ENCODE measurements at places on chromosomes 1 and 21.

DNA sequence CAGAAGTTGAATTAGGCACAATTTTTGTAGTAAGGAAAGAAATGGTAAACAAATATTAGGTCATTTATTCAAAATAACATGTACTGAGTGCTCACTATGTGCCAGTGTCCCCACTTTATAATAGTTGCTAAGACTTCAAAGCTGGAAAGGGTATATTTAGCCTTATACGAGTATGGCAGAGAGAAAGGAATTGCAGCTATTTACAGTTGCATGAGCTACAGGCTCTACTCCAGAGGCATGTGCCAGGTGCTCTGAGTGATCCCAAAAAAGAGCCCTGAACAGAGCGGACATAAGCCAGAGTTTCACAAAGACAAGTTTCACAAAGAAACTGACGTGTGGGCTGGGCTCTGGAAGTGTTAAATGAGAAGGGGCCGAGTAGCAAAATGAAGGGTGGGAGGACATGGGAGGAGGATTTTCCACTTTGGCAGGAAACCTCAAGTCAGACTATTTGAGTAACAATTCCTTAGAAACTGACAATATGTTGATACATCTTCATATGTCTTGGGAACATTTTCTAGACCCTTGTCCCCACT is 40.9 kb downstream of the FASLG start:
- no peak for DNase-seq

DNA sequence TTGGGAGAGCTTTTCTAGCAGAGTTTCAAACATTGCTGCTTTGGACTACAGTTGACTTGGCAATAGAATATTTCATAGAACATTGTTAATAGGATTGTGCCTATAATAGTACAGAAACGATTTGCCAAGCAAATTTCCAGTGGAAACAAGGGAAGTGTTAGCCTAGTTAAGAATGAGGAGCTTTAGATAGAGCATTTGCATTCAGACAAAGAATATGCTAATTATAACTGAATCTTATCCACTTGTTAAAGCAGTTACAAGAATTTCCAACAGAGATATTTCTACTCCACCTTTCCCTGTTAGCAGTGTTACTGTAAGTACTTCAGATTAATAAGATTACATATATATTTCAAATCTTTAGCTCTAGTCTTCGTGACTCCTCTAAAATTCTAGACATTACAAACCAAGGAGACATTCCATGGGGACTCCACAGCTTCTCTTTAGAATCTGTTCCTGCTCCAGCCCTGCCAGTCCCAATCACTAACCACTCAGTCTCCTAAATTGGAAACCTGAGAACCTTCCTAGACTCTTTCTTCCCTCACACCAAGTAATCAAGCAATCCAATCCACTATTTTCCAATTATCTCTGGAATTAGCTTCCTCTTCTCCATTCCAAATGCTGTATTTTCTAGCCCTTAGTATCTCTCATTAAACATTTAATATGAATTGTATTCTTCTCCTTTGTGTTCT is 141.8 kb upstream of the PBX1 start:
- no peak for DNase-seq

DNA sequence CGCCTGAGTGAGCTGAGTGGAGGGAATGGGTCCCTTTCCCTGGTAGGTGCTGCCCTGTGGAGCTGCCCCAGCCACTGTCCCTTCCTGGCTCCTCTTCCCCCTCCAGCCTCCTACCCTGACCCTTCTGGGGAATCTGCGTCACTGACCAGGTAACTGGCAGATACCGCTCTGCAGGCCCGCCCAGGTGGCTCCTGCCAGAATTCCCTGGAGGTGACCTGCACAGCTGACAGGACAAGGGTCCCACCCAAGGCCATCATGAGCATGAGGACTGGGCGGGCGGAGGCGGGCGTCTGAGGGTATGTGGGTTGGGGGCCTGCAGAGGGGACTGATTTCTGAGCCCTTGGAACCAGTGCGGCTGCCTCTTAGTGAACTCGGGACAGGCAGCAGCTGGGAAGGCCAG is 32.5 kb downstream of the DHRS3 start:
- DNase-seq: no peak

- no peak for DNase-seq
Observed at GRCh38 chr1:112388436-112388835, 7.6 kb upstream of the CTTNBP2NL start.

DNA sequence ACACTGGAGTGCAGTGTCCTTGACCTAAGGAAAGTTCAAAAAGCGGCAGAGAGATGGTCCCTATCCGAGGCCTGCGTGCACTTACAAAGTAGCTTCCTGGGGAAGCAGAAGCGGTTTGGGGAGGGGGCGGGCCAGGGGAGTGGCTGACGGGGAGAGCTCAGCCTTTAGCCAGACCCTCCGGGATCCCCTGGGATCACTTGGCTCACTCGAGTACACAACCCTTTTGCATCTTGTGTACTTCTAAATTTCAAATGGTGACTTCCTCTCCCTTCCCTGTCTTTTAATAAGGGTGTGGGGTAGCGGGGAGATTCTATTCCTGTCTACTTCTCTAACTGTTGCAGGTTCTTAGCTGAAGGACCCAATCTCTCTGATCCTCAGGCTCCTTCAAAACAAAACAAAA is 18.1 kb upstream of the SNX27 start:
- DNase-seq: no peak

DNA sequence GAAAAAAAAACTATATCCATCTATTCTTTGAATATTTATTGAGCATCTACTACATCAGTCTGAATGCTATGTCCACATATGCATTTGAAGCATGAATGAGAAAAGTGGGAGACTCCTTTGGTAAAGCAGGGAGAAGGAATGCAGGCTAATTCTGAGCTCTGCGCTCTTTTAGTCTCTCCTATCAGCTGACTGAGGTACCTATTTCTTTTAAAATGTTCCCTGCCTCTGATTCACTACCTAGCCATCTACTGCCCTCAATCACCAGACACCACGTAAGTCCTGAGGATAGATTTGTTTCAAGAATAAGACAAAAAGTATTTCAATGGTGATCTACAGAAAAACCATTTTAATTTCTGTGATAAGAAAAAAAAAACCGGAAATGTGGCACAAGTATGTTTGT is 3.8 kb upstream of the RGS13 start:
- DNase-seq: no peak

- no peak for DNase-seq
Observed at GRCh38 chr1:202361701-202362100, 13.2 kb downstream of the PPP1R12B start.
